ENCODE measurements at places on chromosomes 1 and 21.

- H3K27ac ChIP-seq = no peak overlapping the region
- no peak overlapping the region for H3K4me3 ChIP-seq
- H3K36me3 ChIP-seq = peaks cover 7% of the 10 kb centered on the region
- no peak for DNase-seq
- H3K27me3 ChIP-seq = no peaks in the 10 kb centered on the region
Observed at GRCh38 chr1:198910816-198911215, 272.0 kb downstream of the PTPRC start.

DNA sequence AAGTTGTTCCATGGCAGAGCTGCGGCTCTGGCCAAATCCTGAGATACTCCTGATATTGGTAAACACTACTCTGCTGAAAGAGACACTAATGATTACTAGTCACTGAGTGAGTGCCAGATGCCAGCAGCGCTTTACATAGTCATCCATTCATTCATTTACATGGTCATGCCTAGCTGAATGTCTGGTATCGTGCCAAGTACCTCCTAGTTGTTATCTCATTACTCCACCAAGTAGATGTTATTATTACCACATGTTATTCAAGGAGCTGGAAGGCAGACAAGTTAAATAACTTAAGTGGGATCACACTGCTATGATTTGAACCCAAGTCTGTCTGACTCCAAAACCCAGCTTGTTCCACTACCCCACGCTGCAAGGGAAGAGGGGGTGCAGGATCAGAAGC, 4.7 kb downstream of the OLFML2B start:
- no peak overlapping the region for H3K27ac ChIP-seq
- H3K27me3 ChIP-seq = peaks cover 20% of the 10 kb centered on the region
- DNase-seq = no peak
- H3K36me3 ChIP-seq = peaks cover 14% of the 10 kb centered on the region
- peaks cover 10% of the 10 kb centered on the region for H3K4me1 ChIP-seq

DNA sequence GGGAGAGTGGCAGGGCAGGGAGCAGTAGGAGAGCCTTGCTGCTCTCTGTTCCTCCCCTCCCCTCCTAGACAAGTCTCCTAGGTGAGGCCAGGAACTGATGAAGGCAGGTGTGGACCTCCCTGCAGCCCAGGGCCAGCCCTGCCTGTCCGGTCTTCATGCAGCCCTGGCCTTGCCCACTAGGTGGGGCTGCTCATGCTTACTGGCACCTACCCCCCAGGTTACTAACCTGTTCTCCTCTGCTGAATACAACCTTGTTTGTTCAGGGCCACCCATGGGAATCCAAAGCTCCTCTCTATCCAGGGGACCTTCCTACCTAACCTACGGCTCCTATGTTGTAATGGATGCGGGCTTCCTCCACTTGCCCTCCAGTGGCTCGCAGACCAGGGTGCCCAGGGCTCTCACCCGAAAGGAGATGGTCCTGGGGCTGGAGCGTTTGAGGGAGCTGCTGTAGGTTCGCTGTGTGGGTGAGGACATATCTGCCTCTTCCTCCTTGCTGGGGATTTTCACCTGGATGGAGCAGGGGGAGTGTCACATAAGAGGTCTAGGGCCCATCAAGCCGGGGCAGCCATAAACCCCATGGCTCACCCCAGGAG, 7.9 kb upstream of the TNNT2 start:
- H3K27ac ChIP-seq = peak overlapping the region; percentile 43
- H3K4me3 ChIP-seq = no peak overlapping the region
- H3K27me3 ChIP-seq = peaks cover 3% of the 10 kb centered on the region
- no peaks in the 10 kb centered on the region for H3K4me1 ChIP-seq
- H3K36me3 ChIP-seq = no peaks in the 10 kb centered on the region

GRCh38 chr21:46603228-46603627, 1.7 kb downstream of the S100B start:
- DNase-seq = no peak
- peak overlapping the region; percentile 44 for H3K4me3 ChIP-seq
- H3K27ac ChIP-seq = no peak overlapping the region
- peaks cover 3% of the 10 kb centered on the region for H3K36me3 ChIP-seq
- peaks cover 65% of the 10 kb centered on the region for H3K4me1 ChIP-seq
- no peaks in the 10 kb centered on the region for H3K27me3 ChIP-seq

- no peak overlapping the region for H3K4me3 ChIP-seq
- H3K27me3 ChIP-seq = peaks cover 16% of the 10 kb centered on the region
- H3K27ac ChIP-seq = no peak overlapping the region
- H3K4me1 ChIP-seq = peaks cover 4% of the 10 kb centered on the region
- DNase-seq = no peak
Observed at GRCh38 chr1:156874572-156875340, 14.1 kb downstream of the NTRK1 start.

DNA sequence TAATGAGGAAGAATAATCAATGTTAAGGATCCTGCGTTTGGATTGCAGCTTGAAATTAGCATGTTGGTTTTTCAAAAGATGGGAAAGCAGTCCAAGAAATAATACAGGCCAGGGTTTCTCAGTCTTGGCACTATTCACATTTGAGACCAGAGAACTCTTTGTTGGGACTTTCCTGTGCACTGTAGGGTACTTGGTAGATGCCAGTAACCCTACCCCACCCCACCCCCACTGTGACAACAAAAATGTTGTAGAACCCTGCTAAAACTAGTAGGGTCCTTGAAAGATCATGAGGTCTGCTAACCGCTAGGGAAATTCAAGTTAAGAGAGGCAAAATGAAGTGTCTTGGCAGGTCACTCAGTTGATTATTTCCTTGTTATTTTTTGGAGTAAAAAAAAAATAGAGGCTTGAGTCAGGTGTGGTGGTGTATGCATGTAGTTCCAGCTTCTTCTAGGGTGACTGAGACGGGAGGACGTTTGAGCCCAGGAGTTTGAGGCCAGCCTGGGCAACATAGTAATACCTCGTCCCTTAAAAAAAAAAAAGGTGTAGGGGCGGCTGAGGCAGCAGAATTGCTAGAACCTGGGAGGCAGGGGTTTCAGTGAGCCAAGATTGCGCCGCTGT, 53.3 kb downstream of the SPEN start:
- no peaks in the 10 kb centered on the region for H3K27me3 ChIP-seq
- peaks cover 6% of the 10 kb centered on the region for H3K4me1 ChIP-seq
- no peak overlapping the region for H3K27ac ChIP-seq
- H3K4me3 ChIP-seq = no peak overlapping the region
- DNase-seq = no peak

GRCh38 chr21:45128613-45129188, 54.3 kb downstream of the ADARB1 start:
- H3K27me3 ChIP-seq = no peaks in the 10 kb centered on the region
- DNase-seq = peak; percentile 42
- no peaks in the 10 kb centered on the region for H3K4me1 ChIP-seq
- H3K4me3 ChIP-seq = no peak overlapping the region

DNA sequence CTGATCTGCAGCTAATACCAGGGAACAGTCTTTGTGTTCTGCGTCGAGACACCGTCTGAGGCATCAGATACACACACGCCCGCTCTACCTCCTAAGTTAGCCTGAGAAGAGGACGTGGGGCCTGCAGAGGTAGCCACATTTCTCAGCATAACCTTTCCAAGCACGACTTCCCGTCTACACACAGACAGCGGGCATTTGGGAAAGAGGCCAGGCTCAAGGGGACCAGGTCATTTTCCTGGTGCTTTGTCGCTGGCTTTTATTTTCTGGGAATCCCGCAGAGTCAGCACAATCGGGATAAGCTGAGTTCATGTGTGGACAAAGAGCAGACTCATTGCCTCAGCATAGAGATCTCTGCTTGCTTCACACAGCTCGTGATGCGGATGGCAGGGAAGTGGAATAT, 72.5 kb upstream of the SMYD2 start:
- H3K4me1 ChIP-seq = peaks cover 57% of the 10 kb centered on the region
- H3K27ac ChIP-seq = peak overlapping the region; percentile 97
- no peak for DNase-seq
- H3K27me3 ChIP-seq = no peaks in the 10 kb centered on the region

DNA sequence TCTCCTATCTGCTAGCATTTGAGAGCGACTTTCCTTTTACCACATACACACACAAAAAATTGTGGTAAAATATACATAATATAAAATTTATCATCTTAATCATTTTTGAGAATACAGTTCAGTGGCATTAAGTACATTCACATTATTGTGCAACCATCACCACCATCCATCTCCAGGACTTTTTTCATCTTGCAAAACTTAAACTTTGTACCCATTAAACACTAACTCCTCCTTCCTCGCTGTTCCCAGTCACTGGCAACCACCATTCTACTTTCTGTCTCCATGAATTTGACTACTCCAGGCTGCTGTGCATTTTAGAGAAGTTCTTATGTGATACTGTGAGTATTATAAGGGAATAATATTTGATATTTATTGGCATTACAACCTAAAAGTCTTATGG, 181.3 kb downstream of the C1orf21 start:
- no peaks in the 10 kb centered on the region for H3K36me3 ChIP-seq
- H3K4me1 ChIP-seq = peaks cover 4% of the 10 kb centered on the region
- no peaks in the 10 kb centered on the region for H3K27me3 ChIP-seq

DNA sequence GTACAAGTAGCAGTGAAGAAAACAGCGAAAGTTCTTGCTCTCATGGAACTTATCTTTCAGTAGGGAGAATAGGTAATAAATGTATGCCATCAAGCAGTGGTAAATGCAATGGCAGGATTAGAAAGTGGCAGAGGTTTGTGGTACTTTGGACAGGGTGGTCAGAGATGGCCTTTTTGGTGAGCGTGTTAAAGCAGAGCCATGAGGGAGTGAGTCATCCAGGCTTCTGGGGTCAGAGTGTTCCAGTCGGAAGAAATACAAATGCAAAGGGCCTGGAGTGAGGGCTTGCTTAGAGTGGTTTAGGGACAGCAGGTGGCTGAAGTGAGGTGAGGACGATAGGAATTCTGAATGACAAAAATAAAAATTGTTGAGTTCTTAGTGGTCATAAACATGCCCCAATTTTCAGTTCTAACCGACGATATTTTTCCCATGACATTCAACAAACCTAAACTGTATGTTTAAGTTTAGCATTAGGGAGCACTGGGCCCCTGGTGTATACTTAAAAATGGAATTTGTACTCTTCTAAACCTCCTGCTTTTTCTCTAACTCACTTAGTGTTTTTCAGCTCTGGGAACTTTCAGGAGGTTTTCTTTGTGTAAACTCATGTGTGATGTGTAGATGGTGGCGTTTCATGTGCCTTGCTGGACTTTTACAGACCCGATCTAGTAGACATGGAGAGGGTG, 78.2 kb downstream of the MACF1 start:
- no peak overlapping the region for H3K27ac ChIP-seq
- no peaks in the 10 kb centered on the region for H3K27me3 ChIP-seq
- no peak for DNase-seq
- H3K4me1 ChIP-seq = no peaks in the 10 kb centered on the region
- H3K36me3 ChIP-seq = peaks cover 7% of the 10 kb centered on the region

GRCh38 chr21:27277110-27277509, 310.2 kb upstream of the ADAMTS5 start:
- H3K27me3 ChIP-seq = no peaks in the 10 kb centered on the region
- DNase-seq = no peak
- H3K4me3 ChIP-seq = no peak overlapping the region
- H3K27ac ChIP-seq = no peak overlapping the region

- H3K4me3 ChIP-seq = no peak overlapping the region
- H3K27me3 ChIP-seq = peaks cover 3% of the 10 kb centered on the region
- no peak for DNase-seq
- H3K36me3 ChIP-seq = no peaks in the 10 kb centered on the region
- H3K4me1 ChIP-seq = peaks cover 16% of the 10 kb centered on the region
Observed at GRCh38 chr1:22043198-22043769, 9.2 kb upstream of the CDC42 start.

- no peak overlapping the region for H3K4me3 ChIP-seq
- DNase-seq = no peak
- no peaks in the 10 kb centered on the region for H3K27me3 ChIP-seq
- H3K27ac ChIP-seq = no peak overlapping the region
- H3K4me1 ChIP-seq = peaks cover 49% of the 10 kb centered on the region
Observed at GRCh38 chr1:94887603-94888171, 39.2 kb downstream of the CNN3 start.

- no peaks in the 10 kb centered on the region for H3K36me3 ChIP-seq
- no peak for DNase-seq
- H3K4me1 ChIP-seq = no peaks in the 10 kb centered on the region
- no peak overlapping the region for H3K27ac ChIP-seq
Observed at GRCh38 chr21:42051788-42052187, 19.3 kb upstream of the UMODL1 start.

DNA sequence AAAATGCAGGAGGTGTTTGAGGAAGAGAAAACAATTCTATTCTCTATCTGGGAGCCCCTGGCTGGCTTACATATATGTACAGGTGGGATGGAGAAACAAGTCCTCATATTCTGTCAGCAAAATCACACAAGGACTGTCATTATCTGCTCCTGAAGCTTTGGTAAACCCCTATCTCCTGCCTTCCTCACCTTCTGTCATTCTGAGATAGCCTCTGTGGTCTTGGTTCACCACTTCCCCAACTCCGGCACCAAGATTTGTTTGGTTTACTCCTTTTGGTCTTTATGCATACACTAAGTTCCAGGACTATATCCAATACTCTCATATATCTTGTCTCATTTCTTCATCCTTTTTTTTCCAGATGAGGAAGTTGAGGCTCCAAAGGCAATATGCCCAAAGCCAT, 551.1 kb downstream of the PLPP3 start:
- H3K36me3 ChIP-seq = no peaks in the 10 kb centered on the region
- DNase-seq = no peak
- H3K27me3 ChIP-seq = no peaks in the 10 kb centered on the region
- no peak overlapping the region for H3K4me3 ChIP-seq
- no peak overlapping the region for H3K27ac ChIP-seq

DNA sequence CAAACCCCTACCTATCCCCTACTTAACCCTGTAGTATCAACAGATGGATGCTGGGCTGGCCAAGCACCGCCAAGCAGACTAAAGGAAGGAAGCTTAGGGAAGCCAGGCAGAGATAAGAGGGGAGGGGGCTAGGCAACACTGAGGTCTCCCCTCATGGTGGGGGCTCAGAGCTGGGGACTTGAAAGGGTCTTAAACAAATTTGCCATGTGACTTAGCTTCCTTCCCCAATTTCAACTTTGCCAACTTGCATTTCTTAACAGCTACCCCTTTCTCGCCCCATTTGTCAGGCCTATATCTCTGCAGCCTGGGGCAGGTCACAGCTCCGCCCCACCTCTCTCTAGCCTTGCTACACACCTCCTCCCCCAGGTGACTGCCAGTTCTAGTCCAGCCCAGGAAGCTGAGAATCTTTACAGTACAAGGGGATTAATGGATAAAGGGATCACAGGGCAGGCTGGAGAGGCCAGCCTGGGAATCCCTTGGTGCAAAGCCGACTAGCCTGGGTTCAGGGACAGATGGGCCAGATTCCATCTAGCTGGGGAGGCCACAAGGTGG, 3.4 kb downstream of the KIF21B start:
- no peaks in the 10 kb centered on the region for H3K36me3 ChIP-seq
- no peak for DNase-seq
- H3K27me3 ChIP-seq = peaks cover 7% of the 10 kb centered on the region
- no peak overlapping the region for H3K27ac ChIP-seq

- no peak overlapping the region for H3K4me3 ChIP-seq
- no peak for DNase-seq
- no peaks in the 10 kb centered on the region for H3K4me1 ChIP-seq
- no peaks in the 10 kb centered on the region for H3K36me3 ChIP-seq
- peaks cover 5% of the 10 kb centered on the region for H3K27me3 ChIP-seq
Observed at GRCh38 chr1:30159015-30159414, 564.4 kb downstream of the MATN1 start.
